ENCODE measurements at places on chromosomes 2 and 18. TPM values are rescaled to one million over a fixed set of nuclear protein-coding genes. Genes with fewer than 3 reads are reported as not detected.

DNA sequence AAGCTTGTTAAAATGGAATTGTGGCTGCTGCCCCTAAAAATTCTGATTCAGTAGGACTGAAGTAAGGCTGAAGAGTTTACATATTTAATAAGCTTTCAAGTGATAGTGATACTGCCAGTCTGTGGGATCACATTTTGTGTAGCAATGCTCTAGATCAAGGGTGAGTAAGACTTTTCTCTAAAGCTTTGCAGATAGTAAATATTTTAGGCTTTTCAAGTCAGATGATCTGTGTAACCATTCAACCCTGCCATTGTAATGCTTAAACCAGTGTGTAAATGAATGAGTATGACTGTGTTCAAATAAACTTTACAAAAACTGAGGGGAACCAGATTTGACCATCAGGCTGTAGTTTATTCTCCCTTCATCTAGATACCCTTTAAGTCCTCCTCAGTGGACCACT is 92.7 kb downstream of the PIK3C3 start:
- DNase-seq = no peak

DNA sequence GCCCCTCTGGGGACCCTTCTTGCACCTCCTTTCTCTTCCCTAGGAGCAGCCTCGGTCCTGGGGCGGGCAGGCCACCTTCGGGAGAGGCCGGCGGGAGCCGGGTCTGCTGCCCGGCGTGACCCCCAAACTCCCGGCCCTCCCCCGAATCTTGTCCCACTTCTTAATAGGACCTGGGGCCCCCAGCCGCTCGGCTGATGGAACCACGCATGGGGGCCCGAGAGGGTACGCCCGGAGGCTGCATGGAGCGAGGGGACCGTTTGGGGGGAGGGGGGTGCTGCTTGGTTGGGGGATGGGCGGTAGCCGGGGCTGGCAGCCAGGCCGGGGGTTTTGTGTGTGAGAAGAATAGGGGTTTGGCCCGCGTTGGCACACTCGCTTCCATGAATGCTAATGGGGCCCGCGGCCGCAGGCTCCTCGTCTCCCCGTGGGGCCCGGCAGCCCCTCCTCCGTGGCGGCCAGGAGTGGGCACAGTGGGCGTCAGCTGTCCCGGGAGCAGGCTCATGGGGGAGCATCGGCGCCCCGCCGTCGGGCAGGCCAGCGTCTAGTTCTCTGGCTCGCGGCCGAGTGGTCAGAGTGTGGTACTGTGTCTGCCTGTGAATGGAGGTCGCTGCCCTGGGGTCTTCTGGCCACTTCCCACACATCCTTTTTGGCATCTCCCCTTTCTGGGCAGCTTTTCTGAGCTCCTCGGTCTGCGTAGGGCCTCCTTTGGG is 1.0 kb downstream of the GAREM2 start:
- DNase-seq = no peak

The UPP2 gene
- not detected for total RNA-seq

DNA sequence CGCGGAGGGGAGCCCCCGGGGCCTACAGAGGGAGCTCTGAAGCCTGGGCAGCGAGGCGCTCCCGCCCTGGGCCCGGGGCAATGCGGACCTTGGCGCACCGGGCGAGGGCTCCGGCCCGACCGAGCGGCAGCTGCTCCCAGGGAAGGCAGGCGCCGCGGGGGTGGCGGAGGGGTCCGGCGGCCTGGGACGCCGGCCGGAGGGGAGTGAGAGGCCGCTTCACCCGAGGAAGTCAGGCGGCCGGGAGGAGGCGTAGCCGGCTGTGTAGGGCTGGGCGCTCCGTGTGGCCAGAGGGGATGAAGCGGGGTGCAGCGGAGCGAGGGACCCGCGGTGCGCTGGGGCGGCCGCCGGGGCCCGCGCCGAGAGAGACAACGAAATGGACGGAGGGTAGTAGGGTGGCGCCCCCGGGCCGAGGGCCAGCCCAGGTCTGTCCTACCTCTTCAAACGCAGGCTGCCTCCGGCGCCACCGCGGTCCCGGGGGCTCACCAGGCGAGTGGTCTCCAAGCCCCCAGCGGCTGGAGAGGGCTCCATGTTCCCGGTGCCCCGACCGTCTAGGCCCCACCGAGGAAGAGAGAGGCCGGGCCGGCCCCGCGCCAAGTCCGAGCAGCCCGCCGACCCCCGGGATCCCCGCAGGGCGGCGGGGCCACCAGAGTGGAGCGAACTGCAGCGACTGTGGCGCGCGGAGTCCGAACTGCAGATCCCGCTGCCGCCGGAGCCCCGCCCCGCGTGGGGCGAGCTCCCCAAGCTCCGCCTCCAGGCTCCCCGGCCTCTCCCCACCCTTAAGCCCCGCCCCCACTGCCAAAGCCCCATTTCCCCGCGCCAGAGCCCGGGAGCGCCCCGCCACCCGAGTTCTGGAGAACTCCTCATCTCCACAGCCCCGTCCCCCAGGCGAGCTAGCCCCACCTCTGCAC is at the start of gene SLC30A3:
Gene SLC30A3 (minus strand): TSS at position 669 of the 908 bp plus-strand sequence. CDS start 141 bp downstream, at position 528.
- peak; percentile 87 for DNase-seq

GRCh38 chr2:9980520-9980919 is 29.0 kb downstream of the GRHL1 start:
- no peak for DNase-seq

The DSG1 gene
- not detected for total RNA-seq

DNA sequence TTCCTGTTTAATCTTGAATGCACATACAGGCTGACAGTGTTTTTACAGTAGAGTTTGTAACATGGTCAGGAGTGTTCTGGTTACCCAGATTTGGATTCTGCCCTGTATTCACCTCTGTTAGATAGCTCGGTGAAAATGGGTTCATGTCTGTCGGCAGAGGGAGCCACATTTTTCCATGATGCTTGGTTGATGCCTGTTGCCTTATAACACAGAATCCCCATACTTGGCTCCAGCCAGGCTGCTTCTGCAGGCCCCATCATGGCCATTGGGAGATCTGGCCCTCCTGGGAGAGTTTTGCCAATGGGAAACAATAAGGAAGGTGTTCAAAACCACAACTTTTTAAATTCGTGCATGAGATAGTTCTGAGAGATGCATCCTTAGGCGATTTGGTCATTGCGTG is 78.1 kb downstream of the WDSUB1 start:
- peak; percentile 32 for DNase-seq

The CRYGC gene
- total RNA-seq = not detected

The C2orf15 gene
- total RNA-seq = 0.22 TPM

- DNase-seq = no peak
These were observed 129.9 kb downstream of the MARCHF4 start for GRCh38 chr2:216242365-216242764.

The PPP1R1C gene
- total RNA-seq = not detected

DNA sequence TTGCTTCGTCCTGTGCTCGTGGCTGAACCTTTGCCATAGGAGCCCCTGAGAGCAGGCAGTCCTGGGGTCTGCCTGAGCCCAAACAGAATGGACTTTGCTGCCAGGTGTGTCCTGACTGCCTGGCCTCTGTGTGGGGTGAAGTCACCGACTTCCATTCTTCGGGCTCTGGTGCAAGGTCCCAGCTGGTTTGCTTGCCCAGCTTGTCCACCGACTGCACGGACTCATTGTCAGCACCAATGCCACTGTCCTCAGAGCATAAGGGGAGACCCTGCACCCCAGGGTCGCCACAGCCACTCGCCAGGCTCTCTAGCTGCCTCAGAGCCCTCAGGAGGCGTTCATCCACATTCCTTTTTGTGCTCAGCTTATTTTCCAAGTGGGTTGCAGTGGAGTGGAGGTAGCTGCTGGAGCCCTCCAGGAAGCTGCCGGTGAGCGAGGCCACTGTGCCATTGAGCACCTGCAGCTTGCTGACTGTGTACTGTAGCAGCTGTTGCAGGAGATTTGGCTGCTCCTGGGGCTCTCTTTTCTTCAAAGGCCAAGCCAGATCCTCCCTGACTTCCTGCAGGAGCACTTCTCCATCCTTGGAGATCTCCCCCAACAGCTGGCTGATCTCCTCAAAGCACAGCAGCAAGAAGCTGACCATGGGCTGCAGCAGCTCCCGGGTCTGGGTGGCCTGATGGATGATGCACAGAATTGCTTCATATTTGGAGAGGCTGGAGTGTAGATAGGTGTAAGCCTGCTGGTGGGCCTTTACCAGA is 1.2 kb downstream of the PCARE start:
- DNase-seq = no peak

The RAX gene
- not detected for total RNA-seq

DNA sequence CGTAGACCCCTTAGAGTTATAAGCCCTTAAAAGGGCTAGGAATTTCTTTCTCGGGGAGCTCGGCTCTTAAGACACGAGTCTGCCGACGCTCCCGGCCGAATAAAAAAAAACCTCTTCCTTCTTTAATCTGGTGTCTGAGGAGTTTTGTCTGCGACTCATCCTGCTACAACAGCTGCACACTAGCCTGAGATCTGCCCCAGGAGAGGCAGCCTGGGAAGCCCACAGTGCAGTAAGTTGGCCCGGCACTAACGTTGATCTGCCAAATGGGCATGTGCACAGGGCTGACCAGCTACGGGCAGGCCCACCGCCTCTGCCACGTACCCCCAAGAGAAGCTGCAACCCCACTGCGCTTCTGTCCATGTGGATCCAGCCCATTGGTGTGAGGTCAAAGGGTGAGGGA is 8.4 kb upstream of the LIMS2 start:
- DNase-seq = no peak

DNA sequence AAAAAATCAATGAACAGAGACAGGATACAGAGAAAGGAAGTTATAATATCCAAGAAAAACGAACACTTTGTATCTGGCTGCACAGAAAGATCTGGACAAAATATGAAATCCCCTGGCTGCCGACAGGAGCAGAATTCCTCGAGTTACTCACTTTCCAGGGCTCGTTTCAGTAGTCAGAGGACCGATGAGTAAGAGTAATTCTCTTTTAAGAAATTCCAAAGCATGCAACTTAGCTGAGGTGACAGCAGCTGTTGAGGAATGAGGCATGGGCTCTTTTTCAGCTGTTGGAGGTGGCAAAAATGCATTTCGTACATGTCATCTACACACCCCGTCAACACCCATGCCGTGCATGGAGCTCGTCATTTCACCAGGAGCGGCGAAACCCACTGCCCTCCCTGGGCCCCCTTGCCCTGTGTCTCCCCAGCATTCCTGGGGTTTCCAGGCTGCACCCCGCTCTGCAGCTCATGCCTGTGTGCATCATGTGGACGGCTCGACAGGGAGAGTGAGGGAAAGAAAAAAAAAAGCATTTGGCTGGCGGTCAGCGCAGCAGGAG is 210.8 kb upstream of the SMIM21 start:
- DNase-seq = no peak

DNA sequence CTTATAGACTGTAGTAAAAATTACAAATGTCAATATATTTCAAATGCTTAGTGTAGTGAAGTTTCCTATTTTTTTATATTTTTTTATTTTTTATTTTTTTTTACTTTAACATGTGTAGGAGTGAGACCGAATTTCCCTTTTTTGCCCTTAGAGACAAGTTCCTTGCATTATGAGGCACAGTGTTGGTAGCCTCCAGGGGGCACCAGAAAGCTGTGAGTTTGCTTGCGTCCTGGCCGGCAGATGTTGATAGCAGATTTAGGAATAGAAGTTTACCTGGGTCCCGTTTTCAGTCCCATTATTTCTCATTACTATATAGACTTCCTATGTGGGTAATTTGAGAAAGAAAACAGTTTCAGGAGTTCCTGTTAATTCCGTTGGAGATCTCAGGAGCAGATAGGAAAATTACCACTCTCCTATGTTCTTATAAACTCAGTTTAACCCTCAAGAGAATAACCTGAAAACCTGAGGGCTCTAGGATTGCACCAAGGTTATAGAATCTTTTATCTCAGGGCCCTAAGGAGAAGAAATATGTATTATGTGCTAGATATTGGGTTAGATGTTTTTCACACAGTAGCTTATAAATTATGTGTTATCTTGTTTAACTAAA is 157.5 kb upstream of the SESTD1 start:
- DNase-seq = peak; percentile 77

The AMER3 gene
- not detected for total RNA-seq

GRCh38 chr2:42663106-42663780 is 94.8 kb downstream of the MTA3 start:
- DNase-seq = peak; percentile 86

DNA sequence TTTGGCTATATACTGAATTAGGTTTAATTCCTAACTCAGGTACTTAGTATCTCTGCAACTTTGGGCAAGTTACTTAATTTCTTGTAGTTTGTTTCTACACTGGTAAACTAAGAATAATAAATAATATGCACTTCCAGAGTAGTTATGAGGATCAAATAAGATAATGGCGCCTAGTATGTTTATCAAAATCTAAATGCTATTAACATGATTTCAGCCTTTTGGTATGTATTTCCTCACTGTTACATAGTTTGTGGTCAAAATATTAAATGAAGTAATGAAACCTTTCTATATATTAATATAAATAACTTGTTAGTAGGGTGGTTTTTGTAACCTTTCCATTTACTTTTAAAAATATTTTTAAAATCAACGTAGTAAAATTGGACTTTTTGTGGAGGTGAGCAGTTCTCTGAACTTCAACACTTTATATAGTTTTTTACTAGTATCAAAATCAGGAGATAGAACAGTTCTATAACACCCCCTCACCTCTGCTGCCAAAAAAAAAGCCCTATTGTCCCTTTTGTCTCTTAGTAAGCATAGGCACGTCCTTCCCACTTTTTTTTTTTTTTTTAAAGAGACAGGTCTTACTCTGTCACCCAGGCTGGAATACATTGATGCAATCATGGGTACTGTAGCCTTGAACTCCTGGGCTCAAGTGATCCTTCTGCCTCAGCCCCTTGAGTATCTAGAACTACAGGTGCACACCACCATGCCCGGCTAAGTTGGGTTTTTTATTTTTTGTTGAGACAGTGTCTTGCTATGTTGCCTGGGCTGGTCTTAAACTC is 44.8 kb downstream of the RAB3GAP1 start:
- DNase-seq = no peak

- DNase-seq = no peak
These were observed 421.1 kb upstream of the CELF4 start for GRCh38 chr18:37986665-37987064.

GRCh38 chr2:228545041-228545747 is 363.7 kb upstream of the SPHKAP start:
- peak; percentile 30 for DNase-seq

DNA sequence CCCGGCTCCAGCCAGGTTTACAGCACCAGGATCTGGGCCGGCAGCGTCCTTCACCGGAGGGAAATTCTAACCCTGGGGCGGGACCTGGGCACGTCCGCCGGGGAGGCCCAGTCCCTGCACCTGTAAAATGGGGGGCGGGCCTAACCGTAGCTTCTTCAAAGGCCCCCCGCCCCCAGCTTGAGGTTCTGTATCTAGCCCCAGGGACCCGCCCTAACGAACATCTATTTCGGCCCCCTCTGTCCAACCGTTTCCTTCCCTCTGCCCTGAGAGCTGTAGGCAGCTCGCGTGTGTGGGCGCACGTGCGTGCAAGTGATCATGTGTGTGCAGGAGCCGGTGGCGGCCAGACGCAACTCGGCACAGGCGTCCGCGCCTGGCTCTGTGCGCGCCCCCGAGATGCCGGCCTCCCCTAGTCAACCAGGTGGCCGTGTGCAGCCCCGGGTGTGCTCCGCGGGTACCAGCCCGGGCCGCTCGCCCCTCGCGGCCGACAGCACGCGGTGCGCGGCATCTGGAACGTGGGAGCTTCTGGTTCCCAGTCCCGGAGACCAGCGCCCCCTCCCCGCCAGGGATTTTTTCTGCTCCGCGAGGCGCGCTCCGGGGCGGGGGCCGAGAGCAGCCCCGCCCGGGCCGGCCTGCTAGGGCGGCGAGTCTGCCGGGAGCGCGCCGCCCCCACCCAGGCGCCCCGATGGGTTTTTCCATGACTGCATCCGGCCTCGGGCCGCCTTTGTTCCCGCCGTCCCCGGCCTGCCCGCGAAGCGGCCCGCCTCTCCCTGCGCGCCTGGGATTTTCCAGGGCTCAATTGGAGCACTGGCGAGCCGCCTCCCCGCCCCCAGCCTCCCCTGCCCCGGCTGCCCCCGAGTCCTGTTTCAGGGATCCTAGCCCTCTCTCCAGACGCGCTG is 21.2 kb downstream of the TEX44 start:
- DNase-seq = peak; percentile 92

- DNase-seq = no peak
These were observed 11.6 kb downstream of the ASB18 start for GRCh38 chr2:236252602-236253001.

- DNase-seq = no peak
These were observed 4.2 kb upstream of the TMEM185B start for GRCh38 chr2:120227111-120227991.
